ENCODE measurements at places on chromosomes 7 and 10. TPM values are rescaled to one million over a fixed set of nuclear protein-coding genes. Genes with fewer than 3 reads are reported as not detected.

The CRPPA gene
- 0.74 TPM for total RNA-seq

The VIM gene
- total RNA-seq, result 7,456 TPM

The SLC13A4 gene
- 0.59 TPM for total RNA-seq

The PTER gene
- total RNA-seq, result 7.1 TPM

The OPALIN gene
- not detected for total RNA-seq

The KEL gene
- total RNA-seq, result under 0.01 TPM

The UTF1 gene
- not detected for total RNA-seq

Measured in bronchus fibroblast of lung (primary cell).